Stimulated activated CD4-positive, alpha-beta T cell treated with anti-CD3 and anti-CD28 coated beads, TNF-alpha, amount 100 ng/mL, for 4 hours (primary cell): ENCODE measurements at places on chromosomes 12 and 14.

GRCh38 chr14:57846596-57846995 lies 19.3 kb downstream of the SLC35F4 start:
- no peak for DNase-seq

DNA sequence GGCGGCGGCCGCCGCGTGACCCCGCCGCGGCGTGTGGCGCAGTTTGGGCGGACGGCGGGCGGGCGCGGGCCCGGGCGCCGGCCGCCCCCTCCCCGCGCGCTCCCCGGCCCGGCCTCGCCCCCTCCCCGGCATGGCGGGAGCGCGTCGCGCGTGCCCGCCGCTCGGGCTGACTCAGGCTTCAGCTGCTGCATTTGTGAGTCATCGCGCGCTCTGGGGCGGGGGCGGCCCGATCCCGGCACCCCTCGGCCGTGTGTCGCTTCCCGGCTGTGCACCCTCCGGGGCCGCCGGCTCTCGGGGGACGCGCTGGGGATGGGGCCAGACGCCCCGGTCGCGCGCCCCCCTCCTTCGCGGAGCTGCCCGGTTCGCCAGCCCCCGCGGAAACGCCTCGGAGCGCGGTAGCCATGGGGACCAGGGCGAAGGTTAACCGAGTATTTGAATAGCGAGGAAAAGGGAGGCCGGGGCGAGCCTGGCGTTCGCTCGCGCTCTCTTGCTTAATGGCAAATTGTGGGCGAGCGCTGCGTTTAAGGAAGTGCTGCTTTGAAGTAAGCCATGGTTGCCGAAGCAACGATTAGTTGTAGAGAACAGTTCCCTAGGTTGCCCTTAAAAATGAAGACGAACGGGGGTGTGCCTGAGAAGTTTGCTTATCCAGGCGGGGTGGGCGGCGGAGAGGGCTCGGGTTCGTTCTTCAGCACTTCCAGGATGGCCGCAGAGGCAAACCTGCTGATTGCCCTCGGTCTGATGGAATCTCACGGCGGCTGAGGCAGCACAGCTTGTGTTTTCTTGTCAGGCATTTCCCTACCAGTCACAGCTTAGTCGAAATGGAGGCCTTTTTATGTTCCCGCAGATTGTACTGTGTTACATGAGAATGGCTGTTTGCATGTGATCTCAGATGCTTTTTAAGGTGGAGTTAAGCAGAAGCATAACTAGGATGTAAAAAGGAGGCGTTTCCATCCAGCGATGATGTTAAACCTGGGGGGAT lies 896 bp downstream of the EIF5 start:
- DNase-seq: peak; percentile 73

DNA sequence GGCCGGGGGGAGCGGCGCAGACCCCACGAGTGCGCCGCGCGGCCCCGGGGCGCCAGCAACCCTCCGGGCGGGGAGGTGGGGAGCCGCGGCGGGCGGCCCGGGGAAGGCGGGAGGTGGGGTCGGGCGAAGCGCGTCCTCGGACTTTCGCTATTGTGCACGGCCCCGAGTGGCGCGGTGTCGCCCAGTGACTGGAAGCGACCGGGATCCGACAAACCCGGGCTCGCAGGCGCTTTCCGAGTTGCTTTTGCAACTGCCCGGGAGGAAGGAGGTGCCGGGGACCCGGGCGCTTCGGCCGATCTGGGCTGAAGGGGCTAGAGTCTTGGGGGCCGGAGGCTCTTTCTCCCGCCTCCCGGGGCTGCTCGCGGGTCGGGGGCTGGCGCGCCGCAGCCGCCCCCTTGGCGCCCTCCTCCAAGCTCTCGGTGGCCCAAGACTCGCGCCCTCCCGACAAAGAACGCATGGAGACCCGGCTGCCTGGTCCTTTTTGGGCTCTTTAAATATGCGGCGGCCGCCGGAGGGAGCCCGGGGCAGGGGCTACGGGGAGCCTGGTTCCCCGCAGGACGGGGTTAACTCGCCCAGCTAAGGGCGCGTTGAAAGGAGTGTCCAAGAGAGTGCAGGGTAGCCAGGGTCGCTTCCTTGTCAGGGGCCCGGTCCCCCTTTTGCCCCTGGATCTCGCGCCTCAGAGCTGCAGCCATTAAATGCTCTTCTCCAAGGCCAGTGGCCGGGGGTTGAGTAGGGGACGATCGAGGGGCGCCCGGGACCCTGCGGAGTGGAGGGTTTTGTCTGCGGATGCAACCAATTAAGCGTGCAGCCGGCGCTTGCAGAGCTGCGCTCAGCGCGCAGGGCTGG lies 1.4 kb downstream of the HMGA2 start:
- no peak for DNase-seq

GRCh38 chr12:11727133-11727664 lies 77.7 kb downstream of the ETV6 start:
- peak; percentile 30 for DNase-seq

DNA sequence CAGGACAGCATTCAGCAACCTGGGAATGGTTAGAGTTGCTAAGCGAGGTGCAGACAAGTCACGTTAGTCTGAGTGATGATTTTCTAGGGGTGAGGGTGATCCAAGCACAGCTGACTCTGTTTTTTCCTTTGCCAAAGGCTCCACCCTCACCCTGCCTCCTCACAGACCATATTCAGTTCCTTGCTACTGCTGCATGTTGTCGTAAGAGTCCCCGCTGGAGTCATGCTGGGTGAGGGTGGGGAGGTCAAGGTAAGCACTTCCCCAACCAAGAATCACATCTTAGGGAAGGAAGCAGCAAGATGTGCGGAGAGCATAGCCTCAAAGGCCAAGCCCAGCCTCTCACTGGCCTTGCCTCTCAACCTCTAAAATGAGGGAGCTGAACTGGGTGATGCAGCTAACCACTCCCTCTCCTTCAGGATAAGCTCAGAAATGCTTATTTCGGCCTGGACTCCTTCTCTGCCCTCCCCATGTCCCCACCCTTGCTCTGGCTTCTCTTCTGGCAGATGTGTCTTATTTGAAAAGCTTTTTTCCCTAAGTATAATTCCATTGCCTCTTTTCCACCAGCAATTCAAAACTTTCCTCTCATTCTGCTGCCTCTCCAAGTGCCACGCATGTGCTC lies 66.9 kb upstream of the ACTN1 start:
- no peak for DNase-seq

GRCh38 chr14:89952576-89952975 lies 2.0 kb downstream of the EFCAB11 start:
- DNase-seq: no peak

DNA sequence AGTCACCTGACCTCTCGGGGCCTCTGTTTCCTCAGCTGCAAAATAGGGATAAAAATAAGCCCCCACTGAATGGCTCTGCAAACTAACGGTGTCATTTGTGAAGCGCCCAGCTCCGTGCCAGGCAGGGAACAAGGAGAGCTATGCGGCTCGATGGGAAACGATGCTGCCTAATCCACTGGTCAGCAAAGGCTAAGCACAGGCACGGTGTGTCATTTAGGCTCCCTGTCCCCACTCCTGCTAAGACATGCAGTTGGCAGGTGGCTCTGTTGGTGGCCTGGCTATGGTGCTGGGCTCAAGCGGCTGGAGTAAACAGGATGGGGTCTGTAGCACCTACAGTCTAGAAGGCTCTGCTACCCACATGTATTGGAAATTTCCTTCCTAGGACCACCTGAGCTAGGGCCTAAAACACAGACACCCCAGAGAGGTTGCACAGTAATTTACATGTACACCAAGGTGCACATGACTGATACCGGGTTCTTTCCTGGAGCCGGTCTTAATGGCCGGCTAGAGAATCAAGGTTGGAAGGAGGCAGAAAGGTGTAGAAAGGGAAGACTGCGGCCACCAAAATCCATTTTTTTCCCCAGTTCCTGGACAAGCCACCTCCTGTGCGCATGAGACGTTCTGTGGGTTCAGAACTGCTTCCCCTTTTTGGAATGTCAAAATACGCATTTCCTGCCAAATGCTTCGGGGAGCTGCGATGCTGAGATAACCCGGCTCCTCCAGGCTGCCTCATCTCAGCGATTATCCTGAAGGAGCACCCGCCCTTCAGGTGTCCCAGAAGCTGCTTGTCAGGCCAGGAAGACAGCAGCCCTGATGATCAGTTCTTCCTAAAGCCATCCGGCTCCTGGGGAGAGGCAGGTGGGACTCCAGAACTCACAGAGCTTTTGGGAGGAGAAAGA lies 1.0 kb downstream of the CACNA2D4 start:
- DNase-seq: no peak

- no peak for DNase-seq
Observed at GRCh38 chr12:124428136-124428791, 133.4 kb downstream of the RFLNA start.

DNA sequence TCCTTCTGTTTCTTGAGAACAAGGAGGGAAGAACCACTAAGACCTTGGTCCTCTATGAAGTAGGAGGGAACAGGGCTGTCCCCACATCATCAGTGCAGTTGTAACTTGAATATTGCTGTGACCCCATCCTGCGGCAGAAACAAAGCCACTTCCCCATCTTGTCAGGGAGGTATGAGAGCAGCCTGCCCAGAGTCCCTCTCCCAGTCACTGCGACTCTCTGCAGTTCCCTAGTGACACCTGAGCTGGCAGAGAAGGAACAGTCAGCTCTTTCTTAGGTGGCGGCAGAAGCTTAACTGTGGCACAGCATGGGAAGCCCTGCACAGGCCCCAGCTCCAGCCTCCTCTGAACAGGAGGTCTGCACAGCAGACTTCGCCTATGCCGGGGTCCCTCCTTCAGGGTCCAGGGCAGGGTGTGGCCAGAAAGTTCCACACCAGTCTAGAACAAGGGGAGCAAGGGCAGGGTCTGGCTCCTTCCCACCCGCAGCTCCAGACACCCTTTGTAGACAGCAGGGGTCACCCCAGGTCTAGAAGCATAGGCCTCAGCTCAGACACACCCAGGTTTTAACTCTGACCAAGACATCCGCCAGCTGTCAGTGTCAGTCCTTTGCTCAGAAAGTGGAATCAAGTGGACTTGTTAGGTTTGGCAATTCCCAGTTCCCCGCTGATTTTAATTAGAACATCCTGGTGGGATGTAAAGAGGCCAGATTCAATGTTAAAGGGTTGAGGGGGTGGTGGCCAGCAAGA lies 36.8 kb downstream of the DEGS2 start:
- DNase-seq: no peak

DNA sequence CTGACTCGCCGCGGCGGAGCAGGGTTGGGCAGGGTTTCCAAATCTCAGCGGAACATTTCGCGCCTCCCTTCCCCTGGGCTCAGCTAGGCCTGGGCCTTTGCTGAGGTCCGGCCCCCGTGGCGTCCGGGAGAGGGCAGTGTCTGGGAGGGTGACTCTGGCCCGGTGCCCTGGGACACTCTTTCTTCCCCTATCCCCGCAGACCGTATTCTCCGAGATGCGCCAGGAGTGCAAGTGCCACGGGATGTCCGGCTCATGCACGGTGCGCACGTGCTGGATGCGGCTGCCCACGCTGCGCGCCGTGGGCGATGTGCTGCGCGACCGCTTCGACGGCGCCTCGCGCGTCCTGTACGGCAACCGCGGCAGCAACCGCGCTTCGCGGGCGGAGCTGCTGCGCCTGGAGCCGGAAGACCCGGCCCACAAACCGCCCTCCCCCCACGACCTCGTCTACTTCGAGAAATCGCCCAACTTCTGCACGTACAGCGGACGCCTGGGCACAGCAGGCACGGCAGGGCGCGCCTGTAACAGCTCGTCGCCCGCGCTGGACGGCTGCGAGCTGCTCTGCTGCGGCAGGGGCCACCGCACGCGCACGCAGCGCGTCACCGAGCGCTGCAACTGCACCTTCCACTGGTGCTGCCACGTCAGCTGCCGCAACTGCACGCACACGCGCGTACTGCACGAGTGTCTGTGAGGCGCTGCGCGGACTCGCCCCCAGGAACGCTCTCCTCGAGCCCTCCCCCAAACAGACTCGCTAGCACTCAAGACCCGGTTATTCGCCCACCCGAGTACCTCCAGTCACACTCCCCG lies 3.0 kb downstream of the WNT1 start:
- DNase-seq: no peak
